ACHN (cell line): ENCODE measurements at places on chromosomes 16 and 17.
A peak's percentile ranks its signal among the peaks of the same experiment; 100 is the strongest.

DNA sequence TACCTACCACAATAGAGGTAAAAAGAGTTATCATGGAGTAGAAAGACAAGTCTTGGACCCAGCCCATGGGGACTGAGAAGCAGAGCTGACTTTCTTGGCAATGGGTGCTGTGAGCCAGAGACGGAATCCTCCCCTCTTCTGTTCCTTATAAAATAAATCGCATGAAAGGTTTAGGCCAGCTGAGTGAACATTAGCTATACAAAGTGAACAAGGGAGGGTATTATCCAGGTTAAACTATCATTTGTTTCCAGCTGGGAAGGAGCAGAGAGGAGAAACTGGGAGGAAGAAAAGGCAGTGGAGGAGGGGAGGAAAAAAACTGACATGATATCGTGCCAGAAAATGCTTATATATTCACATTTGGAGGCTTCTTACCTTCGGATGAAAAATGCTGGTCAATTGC is 13.3 kb upstream of the PAFAH1B1 start:
- DNase-seq, result no peak

DNA sequence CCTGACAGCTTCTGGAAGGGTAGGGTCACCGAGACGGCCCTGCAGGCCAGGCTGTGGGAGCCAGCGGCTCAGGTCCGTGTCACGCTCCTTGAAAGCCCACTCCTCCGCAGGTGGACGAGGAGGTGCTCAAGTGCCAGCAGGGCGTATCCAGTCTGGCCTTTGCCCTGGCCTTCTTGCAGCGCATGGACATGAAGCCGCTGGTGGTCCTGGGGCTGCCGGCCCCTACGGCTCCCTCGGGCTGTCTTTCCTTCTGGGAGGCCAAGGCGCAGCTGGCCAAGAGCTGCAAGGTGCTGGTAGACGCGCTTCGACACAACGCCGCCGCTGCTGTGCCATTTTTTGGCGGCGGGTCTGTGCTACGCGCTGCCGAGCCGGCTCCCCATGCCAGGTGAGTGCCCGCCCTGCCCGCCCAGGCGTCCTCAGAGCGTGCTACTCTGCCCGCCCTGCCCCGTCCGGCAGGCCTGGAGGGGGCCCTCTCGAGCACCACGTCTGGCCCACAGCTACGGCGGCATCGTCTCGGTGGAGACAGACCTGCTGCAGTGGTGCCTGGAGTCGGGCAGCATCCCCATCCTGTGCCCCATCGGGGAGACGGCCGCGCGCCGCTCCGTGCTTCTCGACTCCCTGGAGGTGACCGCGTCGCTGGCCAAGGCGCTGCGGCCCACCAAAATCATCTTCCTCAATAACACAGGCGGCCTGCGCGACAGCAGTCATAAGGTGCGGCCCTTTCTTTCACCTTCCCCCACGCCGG is 1.3 kb downstream of the NAGS start:
- no peak for DNase-seq

- peak; percentile 74 for DNase-seq
Observed at GRCh38 chr17:50274142-50274896, at the start of gene TMEM92. TSS of gene TMEM92 (plus strand) at chr17:50274466. CDS start at chr17:50274502, 36 bp downstream.

DNA sequence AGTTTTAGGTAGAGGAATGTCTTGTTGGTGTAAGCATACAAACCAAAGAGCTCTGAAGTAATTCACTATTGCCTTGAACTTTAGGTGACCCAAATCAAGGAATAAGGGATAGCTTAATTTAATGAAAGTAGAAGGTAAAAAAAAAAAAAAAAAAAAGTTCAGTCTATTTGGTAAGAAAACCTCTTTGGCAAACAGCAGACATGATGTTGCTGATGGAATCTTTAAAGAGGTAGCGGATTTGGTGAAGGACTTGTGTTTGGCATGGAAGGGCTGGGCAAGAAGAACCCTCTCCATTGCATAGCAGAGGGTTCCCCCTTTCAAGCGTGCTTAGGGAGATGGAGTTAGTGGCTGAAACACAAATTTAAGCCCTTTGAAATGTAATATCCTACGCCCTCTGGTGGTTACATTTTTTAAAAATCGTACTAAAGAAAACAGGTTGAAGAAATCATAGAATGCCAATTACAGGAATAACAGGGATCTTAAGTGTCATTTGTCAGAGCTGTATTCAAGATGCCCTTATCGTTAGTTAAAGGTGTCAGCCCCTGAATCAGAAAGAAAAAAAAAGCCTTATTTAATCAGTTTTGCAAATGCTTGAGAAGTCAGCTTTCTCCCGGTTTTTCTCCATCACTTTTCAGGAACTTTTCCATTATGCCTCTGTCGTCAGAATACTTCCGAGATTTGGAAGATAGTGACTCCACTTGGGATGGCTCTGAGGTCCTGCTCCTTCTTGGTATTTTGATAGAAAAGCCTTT is 383.1 kb downstream of the KCNJ2 start:
- DNase-seq, result peak; percentile 65

DNA sequence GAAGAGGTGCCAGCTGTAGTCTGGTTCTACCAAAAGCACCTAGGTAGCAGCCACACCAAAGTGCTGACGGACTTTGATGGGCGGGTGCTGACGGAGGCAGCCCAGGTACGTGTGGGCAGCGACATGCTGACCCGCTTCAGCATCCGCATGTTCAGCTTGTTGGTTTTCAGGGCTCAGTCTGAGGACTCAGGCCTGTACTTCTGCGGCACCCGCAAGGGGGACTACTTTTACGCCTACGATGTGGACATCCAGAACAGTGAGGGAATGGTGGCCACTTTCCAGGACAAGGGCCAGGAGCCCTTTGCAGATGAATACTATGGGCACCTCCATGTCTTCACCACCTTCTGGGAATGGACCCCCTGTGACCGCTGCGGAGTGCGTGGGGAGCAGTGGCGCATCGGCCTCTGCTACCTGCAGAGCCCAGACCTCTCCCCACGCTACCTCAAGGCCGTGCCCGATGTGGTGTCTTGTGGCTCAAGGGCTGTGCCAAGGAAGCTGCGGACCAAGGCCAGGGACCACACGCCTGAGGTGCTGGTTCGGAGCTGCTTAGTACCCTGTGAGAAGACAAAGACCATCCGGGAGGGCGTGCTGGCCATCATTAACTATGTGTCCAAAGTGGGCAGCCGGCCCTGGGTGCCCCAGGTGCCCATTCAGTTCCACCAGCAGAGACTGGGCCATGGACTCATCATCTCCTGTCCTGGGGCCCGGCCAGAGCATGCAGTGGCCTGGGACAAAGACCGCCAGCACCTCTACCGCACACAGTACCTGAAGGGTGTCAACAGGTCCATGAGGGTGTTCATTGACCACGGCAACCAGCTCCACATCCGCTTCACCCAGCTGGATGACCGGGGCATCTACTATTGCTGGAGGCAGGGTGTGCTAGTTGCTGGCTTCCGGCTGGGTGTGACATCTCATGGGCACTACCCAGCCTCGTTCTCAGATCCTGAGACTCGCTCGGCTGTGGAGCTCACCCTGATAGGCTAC is 5.0 kb upstream of the EFTUD2 start:
- DNase-seq, result no peak

GRCh38 chr16:85461022-85461813 is 151.9 kb upstream of the GSE1 start:
- DNase-seq, result no peak

GRCh38 chr17:1010586-1010985 is 13.7 kb downstream of the TIMM22 start:
- DNase-seq, result no peak

DNA sequence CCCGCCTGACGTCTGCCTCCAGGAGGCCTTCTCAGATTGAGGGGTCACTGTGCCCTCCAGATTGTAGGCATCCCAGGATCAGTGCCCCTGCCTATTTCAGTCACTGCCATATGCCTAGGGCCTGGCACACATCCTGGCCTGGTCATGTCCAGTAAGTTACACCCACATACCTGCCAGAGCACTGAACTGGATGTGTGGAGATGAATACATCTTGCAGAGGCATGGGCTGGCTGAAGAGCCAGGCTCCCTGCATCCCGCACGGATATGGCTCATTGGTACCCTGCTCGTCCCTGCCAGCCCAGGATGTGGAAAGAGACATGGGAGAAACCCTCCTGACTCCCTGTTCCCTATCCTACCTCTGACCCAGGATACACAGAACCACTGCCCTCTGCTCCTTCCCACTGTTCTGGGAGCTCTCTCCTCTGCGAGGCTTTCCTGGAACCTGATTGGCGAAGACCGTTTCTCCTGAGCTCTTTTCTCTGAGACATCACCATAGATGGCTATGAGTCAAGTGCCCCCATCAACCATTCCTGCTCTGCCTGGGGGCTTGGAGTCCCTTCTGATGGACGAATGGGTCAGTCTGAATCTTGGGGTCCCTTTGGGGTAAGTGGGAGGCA is 40.0 kb upstream of the TAC4 start:
- no peak for DNase-seq

- DNase-seq, result peak; percentile 86
Observed at GRCh38 chr17:38428112-38428642, at the start of gene ARHGAP23. TSS of gene ARHGAP23 (plus strand) at chr17:38428464. CDS start at chr17:38428486, 22 bp downstream.

- DNase-seq, result no peak
Observed at GRCh38 chr17:21512307-21513011, 136.3 kb downstream of the KCNJ12 start.

- no peak for DNase-seq
Observed at GRCh38 chr16:79041206-79041605, 559.3 kb downstream of the MAF start.

DNA sequence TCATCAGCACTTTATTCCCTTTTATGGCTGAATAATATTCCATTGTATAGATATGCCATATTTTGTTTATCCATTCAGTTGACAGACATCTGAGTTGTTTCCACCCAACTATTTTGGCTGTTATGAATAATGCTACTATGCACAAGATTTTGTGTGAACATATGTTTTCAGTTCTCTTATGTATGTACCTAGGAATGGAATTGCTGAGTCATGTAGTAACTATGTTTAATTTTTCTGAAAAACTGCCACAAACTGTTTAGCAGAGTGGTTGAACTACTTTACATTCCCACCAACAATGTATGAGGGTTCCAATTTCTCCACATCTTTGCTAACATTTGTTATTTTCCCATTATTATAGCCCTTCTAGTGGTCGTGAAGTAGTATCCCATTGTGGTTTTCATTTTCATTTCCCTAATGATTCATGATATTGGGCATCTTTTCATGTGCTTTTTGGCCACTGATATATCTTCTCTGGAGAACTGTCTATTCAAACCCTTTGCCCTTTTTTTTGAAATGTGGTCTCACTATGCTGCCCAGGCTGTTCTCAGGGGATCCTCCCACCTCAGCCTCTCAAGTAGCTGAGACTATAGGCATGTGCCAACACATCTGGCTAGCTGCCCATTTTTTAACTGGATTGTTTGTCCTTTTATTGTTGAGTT is 26.3 kb downstream of the SMURF2 start:
- DNase-seq, result no peak

- DNase-seq, result no peak
Observed at GRCh38 chr17:58325289-58325726, 3.3 kb downstream of the TSPOAP1 start.

DNA sequence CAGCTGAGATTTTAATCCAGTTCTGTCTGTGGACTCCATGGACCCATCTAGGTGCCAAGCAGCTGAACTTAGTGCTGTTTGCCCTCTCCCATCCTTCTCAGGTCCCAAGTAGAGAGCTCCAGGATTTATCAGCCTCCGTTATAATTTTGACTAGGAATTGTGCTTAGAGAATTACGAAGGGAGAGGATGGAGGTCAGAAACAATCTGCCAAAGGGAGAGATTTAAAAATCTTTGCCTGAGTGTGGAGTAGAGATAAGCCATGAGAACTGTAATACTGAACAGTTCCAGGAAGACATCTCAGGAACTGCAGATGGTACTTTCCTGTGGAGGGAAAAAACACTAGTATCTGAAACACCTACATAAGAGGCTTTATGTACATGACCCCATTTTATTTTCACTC is 27.0 kb downstream of the CEP95 start:
- DNase-seq, result no peak

GRCh38 chr16:54588026-54588425 is 301.4 kb upstream of the IRX3 start:
- DNase-seq, result no peak

GRCh38 chr17:61808442-61808841 is 54.9 kb downstream of the BRIP1 start:
- DNase-seq, result no peak

- DNase-seq, result no peak
Observed at GRCh38 chr16:28171816-28172215, 39.9 kb downstream of the XPO6 start.

- no peak for DNase-seq
Observed at GRCh38 chr17:31672161-31672819, 186.8 kb downstream of the COPRS start.

GRCh38 chr16:52114379-52114778 is 432.6 kb downstream of the TOX3 start:
- DNase-seq, result peak; percentile 32

- DNase-seq, result peak; percentile 41
Observed at GRCh38 chr17:28744972-28745785, 1.4 kb downstream of the TRAF4 start.

- DNase-seq, result no peak
Observed at GRCh38 chr16:81790830-81791435, 11.8 kb downstream of the PLCG2 start.

GRCh38 chr16:50925758-50926357 is 184.0 kb downstream of the CYLD start:
- no peak for DNase-seq

DNA sequence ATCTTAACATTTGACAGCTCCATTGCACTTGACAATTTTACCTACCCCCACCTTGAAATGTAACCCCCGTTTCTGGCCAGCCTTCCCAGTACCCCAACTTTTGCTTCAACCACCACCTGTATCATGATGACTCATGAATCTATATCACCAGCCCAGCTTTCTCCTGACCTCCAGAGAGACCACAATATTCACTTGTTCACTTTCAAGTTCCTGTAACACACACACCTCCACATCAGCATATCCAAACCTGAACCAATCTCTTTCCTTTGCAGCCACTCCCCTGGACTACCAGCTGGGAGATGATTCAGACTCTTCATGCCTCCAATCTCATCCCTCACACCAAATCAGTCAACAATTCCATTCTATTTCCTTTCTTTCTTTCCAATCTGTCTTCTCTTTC is 8.0 kb downstream of the SMG6 start:
- DNase-seq, result no peak

DNA sequence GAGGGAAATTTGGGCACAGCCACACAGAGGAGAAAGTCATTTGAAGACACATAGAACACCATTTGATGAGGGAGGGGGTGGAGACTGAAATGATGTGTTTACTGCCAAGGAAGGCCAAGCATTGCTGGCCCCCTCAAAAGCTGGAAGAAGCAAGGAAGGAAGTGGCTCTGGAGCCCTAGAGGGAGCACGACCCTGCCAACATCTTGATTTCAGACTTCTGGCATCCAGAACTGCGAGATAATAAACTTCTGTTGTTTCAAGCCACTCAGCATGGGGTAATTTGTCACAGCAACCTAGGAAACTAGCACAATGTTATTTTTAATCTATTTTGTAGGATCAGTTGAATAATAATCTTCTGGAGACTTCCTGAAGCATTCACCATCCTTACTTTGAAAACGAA is 314.8 kb upstream of the GOT2 start:
- DNase-seq, result no peak

- DNase-seq, result no peak
Observed at GRCh38 chr17:56680676-56681075, 87.2 kb downstream of the NOG start.
